ENCODE measurements at places on chromosomes 11 and 22.

DNA sequence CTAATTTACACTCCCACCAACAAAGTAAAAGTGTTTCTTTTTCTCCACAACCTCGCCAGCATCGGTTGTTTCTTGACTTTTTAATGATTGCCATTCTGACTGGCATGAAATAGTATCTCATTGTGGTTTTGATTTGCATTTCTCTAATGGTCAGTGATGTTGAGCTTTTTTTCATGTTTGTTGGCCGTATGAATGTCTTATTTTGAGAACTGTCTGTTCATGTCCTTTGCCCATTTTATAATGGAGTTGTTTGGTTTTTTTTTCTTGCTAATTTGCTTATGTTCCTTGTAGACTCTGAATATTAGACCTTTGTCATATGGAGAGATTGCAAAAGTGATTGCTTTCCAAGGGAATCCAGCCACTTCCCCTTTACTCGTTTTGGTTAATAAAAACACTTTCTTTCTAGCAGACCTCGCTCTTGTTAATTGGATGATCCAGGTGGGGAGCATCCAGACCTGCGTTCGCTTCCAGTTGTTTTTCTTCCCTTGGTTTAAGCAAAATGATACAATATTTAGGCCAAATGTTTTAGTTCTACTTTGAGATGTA lies 17.1 kb upstream of the APOL4 start:
- DNase-seq: no peak

DNA sequence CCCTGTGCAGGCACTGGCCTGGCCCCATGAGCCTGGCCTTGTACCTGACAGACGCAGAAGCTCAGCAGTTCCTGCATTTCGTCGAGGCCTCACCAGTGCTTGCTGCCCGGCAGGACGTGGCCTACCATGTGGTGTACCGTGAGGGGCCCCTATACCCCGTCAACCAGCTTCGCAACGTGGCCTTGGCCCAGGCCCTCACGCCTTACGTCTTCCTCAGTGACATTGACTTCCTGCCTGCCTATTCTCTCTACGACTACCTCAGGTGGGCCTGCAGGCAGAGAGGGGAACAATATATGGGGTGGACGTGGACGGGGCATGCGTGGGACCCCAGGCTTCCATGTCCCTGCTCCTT lies 4.9 kb downstream of the LARGE2 start:
- no peak for DNase-seq

DNA sequence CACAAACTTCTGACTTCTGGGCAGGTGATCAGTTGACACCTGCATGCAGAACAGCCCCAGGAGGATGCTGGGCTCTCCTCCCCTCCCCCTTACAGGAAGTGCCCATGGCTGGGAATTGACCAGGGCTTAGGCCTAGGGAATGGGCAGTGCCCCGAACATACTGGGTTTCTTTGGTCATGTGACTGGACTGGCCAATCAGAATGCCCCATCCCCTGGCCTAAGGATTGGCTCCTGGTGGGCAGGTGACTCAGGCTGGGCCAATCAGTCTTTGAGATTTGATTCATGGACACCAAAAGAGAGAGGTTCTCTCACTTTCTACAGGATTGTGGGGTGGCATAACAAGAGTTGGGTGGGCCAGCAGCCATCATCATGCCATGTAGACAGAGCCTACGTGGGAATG lies 37.1 kb downstream of the MCM5 start:
- DNase-seq: no peak

DNA sequence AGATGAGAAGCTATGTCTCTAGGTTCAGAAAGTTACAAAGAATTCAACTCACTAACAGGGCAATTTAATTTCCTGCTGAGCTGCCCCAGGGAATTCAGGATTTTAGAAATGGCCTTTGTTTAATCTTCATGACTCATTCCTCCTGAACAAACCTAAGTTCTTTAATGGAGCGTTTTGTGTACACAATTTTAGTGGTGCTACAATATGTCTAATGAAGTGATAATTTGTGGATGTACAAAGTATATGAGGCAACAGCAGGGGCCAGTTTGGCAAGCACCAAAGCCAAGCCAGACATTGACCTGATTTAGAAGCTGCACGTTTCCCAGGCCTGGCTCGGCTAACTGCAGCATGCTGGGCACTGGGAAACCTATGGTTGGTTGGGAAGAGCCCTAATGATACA lies 34.4 kb upstream of the HEPHL1 start:
- DNase-seq: no peak

GRCh38 chr11:57709802-57710367 lies 2.1 kb downstream of the MED19 start:
- no peak for DNase-seq

- no peak for DNase-seq
Observed at GRCh38 chr11:12889243-12889642, 119.9 kb upstream of the RASSF10 start.

Measured in activated T-cell treated with anti-CD3 and anti-CD28 coated beads for 1 hour (primary cell).